ENCODE measurements at places on chromosomes 3 and 15.

DNA sequence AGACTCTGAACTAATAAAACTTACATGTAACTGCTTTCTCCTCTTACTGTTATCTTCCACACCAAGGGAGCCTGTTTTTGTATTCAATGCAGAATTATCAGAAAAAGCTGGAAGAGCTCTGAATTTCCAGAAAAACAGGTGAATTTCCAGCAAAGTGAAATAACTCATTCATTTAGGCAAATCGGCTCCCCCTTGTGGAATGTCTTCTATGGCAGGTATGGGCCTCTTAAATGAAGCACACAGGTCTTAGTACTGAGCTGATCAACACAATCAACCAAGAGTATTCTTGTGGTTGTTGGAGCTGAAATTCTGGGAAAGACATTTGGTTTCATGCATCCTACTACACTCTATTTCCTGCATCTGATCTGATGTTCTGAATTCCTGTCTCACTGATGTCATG lies 31.0 kb upstream of the PTPRG start:
- no peak for DNase-seq

DNA sequence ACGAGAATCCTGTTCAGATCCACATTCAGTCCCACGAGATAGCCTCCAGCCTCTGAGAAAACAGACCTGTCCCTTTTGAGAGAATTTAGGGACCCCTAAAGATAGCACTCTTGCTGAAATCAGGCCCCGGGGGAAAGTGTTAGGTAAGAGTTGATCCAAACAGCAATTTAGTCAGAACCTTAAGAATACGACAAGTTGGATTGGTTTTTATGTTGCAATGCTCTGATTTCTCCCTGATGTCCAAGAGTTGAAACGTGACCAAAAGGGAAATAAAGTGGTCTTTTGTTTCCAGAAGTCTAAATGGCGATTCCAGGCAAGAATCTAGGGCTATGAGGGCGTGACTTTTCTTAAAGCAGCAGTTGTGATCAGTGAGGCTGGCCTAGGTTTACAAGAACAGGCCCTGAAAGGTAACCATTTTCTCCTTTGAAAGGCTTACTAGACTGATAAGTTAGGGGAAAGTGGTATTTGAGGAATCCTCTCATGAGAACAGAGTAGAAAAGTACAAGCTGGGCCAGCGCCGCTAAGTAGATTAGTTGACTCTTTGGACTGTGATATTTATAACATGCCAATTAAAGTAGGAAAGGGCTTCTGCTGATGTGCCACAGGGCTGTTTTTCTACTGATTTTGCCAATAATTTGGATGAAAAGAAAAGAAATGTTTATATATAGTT lies 4.9 kb downstream of the MAN2A2 start:
- no peak for DNase-seq

DNA sequence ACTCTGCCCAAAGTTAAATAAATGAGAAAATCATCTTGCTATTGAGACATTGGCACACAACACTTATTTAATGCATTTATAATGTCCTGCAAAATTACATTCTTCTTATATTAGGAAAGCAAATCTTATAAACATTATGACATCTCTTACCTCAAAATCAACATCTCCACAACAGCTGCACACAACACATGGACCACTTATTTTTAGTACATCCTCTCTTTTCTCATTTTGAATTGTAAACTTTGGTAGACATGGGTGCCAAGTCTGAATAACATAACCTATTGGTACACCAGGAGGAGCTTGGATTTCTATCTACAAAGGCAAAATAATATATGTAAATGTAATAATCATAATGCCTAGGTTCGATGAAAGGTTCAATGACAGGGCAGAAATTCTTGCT lies 23.0 kb downstream of the PLSCR1 start:
- DNase-seq = no peak

DNA sequence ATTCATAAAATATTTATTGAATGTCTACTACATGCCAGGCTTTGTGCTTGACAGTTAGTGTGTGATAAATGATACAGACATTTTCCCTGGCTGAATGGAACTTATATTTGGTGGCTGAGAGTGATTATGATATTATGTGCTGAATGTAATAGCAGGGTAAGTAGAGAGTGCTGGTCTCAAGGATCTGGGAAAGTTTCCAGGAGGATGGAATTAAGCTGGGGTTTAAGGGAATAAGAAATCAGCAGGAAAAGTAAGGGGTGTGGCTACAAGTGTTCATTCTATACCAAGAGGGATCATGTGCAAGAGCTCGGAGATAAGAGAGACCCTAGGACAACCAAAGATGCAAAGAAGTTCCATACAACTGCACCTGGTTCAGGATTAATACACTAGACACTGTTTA lies 500.1 kb upstream of the CFAP20DC start:
- no peak for DNase-seq

- no peak for DNase-seq
Measured at GRCh38 chr3:56633602-56634535, 49.2 kb downstream of the TASOR start.

DNA sequence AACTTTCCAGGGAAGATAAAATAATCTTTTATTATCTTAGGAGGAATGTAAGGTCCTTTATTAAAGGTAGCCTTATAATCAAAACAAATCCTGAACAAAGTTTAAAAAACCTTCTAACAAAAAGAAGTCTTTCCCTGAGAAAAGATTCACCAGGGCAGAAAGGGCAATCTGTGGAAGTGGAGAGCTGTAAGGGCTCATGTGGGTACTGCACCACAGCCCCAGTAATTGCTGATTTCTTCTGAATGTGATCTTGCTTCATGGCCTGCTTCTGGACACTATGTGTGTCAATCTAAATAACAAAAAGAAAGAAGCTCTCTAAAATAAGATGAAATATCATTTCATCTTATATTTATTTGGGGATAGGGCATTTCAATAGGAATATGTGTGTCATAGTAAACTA lies 1501.6 kb downstream of the OTOL1 start:
- DNase-seq = no peak

GRCh38 chr3:69716119-69716518 lies 23.1 kb upstream of the MITF start:
- DNase-seq = no peak

GRCh38 chr15:64566629-64567427 lies 106.5 kb downstream of the ZNF609 start:
- DNase-seq = no peak

DNA sequence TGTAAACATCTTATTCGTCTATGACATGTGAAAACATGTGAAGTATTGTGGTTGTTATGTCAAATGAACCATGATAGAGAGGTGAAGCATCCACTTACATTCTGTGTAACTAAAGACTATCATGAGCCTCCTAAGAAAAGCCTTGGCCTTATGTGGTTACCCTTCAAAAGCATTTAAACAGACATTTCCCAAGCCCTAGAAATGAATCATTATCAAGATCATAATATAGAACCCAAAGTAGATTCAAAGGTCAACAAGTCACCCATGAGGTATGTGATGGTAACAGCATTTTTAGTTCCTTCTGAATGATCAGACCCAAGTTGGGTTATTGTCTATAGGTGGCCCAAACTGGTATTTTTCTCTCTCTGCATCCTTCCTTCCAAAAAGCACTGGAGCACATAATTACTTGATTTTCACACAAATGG lies 408.0 kb downstream of the TBL1XR1 start:
- DNase-seq = no peak
